ENCODE measurements at places on chromosomes 12 and 14.
A peak's percentile ranks its signal among the peaks of the same experiment; 100 is the strongest.

- no peak for DNase-seq
Measured at GRCh38 chr12:26266881-26267280, 71.5 kb downstream of the SSPN start.

DNA sequence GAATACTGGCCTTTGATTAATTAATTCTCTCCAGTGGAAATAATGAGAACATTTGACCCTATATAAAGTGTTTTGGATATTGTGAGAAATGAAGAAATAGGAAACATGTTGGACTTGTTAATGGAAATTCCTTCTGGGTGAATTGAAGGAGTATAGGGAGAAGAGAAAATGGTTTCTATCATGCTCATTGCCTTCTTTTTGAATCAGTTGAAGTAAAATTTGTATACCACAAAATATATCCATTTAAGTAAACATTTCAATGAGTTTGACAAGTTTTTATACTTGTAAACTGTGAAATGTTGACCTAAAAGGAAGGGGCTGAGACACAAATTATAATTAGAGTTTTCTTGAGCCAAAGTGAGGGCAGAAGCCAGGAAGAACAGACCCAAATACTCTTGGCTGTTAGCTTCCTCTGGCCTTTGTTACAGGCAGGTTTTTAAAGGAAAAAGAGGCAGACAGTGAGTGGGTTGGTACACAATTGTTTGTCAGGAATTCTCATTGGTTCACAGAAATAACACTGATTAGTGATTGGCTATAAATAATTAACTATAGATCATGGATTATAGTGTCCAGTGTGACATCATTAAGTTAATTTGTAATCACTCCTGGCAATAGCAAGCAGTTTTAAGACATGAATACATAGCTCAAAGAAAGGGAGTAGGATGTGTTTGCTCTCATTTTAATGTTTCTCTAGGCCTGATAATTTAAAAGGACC, 826 bp downstream of the ZNF705A start:
- no peak for DNase-seq

DNA sequence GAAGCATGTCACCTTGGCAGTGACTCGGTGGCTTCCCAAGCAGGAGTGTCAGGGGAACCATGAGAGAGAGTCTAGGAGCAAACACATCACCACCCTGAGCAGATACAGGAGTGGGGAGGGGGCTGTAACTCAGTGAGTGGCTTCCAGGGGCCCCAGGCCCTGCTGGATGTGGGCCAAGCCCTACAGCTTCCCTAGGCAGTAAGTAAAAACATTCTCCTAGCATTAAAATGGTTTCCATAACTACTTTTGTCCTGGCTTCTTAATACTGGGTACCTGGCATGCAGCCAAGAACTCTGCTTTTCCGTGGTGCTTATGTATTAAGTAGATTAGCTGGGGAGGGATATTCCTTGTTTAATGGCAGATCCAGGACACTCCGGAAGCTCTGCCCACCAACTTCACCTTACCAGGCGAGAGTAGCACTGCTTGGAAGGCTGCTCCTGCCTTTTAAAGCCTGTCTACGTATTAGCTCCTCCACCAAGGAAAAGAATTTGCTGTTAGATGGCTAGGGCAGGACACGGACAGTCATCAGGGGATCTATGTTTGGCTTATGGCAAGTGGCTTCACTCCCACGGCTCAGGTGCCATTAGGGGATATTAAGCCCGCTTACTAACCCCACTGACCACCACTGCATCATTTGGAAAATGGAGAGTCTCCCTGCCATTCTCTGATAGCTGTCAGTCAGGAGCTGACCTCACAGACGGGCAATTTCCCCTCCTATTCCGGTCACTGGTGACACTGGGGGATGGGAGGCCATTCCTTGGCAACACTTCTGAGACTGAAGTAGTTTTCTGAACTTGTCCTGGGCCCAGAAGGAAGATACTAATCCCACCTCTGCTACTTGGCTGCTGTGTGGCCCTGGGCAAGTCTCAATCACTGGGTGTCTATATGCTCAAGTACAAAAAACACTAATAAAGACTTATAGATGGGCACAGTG, 22.8 kb downstream of the OTUB2 start:
- DNase-seq = peak; percentile 88

DNA sequence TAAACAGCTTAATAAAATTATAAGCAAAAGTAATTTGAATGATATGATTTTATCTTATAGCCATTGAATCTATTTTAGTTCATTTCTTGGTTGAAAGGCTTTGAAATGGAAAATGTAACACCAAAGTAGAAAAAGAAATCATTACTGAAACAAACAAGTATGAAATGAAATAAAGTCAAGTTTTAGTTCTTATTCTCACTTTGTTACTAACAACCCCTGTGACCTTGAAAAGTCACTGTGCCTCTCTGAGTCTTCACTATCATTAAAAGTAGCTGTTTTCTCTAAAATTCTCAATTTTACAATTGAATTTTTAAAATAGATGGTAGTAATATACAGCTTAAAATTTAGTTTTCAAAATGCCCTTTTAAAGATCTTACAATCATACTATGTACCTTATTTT, 32.4 kb upstream of the SLC17A8 start:
- no peak for DNase-seq

DNA sequence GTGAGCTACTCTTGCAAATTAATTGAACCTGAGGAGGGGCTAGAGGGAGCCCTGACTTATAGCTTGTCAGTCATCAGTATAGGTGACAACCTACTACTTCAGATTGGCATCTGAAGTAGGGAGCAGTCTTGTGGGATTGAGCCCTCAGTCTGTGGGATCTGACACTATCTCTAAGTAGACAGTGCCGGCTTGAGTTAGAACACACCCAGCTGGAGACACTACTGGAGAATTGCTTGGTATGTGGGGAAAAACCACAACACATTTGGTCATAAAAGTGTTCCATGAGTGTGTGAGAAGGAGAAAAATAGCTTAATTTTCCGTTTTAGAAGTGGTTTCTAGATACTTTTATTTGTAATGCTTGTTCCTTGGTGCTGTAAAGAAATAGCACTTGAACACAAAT, 30.5 kb upstream of the DDHD1 start:
- DNase-seq = no peak

GRCh38 chr14:27427796-27428195, 830.0 kb upstream of the NOVA1 start:
- DNase-seq = no peak

DNA sequence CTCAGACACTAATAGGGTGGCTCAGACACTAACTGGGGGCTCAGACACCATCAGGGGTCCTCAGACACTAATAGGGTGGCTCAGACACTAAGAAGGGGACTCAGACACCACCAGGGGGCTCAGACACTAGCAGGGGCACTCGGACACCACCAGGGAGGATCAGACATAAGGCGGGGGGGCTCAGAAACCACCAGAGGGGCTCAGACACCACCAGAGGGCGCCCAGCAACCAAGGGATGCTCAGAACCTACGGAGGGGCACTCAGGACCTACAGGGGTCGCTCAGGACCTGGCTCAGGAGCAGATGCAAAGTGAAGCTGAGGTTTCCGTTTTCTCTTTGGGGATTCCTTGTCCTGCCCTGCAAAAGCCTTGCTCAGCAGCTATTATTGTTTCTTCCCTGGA, 448.5 kb downstream of the TMEM121 start:
- DNase-seq = no peak

- no peak for DNase-seq
Measured at GRCh38 chr12:32561931-32562341, 117.2 kb upstream of the DNM1L start.

DNA sequence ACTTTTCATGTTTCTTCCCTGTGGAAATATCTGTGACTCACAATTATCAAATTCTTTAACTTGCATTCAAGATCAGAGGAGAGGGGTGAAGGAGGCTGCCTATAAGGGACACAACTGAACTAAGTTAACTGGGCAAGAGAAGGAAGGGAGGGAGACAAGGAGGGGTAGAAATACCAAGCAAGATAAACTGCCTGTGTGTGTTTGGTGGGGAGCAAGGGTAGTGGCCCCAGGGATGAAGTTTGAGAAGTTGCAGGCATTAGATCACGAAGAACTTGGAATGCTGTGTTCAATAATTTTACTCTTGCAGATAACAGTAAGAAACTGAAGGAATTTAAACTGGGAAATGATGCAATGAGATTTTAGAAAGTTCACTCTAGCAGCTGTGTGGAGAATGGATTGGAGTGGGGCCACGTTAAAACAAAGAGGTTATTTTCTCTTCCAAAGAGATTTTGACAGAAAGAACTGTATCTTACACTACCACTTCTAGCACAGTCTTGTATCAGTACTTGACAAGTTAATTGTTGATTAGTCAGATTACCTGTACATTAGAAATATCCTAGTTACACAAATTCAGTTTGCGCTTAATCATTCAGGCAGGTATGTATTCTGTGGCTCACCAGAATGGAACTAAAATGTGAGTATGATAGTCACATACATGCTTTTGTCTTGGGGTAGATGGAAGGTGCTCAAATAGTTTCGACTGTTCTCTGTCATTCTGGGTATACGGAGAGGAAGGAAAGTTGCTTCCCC, 7.4 kb downstream of the PKP2 start:
- DNase-seq = no peak

GRCh38 chr12:65123435-65124063, 2.4 kb upstream of the WIF1 start:
- DNase-seq = no peak

- no peak for DNase-seq
Measured at GRCh38 chr12:122081697-122082221, 3.2 kb downstream of the MLXIP start.

DNA sequence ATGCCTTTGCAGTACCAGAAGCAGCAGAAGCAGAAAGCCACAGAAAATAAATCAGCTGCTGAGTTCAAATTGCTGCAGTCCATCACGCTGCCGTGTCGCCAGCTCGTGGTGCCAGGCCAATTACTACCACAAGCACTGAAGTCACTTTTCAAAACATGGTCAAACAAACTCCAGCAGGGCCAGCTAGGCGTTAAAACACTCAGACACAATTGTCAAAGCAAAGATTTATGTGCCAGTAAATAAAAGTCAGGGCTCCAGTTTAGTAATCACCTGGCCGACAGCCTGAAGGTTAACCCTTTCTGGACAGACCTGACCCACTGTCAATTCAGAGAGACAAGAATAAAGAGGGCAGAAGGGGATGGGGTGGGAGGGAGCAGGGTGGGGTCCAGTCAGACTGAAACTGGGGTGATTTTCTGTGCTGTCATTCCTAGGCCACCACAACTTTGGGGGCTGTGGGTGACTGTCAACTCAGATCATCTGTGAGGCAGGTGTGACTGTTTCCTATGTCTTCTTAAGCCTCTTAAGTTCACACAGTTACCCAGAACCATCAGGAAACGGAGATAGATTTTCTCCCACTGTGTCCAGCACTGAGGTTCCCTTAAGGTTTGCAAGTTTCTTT, 109.8 kb upstream of the FUT8 start:
- DNase-seq = no peak

DNA sequence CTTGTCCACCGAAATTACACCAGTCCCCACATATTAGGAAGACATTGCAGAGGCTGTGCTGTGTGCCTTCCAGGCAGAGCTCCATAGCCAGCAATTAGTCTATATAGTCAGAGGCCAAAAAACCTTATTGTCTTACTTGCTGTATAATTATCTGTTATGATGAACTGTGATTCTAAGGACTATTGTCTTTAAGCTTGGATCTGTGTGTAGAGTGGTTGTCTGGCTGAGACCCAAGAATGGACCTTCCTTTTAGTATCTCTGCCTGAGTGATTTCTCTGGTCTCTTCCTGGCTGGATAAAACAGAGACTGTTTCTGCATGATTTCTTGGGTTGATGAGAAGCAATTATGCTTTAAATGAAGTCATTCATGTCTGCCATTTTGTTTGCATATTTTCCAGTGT, 465.3 kb downstream of the PRKD1 start:
- DNase-seq = no peak

DNA sequence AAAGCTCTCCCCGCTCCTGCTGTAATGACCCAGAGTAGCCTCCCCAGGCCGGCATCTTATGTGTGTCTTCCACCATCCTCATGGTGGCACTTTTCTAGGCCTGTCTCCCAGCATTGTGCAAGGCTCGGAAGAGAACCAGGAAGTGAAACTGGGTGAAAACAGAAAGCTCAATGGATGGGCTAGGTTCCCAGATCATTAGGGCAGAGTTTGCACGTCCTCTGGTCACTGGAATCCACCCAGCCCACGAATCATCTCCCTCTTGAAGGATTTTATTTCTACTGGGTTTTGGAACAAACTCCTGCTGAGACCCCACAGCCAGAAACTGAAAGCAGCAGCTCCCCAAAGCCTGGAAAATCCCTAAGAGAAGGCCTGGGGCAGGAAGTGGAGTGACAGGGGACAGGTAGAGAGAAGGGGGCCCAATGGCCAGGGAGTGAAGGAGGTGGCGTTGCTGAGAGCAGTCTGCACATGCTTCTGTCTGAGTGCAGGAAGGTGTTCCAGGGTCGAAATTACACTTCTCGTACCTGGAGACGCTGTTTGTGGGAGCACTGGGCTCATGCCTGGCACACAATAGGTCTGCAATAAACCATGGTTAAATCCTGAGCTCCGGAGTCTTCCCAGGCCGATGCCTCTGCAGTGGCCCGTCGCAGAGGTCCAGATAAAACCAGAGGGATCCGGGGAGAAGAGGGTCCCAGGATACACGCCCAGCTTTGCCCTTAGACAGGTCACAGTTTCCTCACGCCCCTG, 15.6 kb downstream of the ACVRL1 start:
- no peak for DNase-seq

DNA sequence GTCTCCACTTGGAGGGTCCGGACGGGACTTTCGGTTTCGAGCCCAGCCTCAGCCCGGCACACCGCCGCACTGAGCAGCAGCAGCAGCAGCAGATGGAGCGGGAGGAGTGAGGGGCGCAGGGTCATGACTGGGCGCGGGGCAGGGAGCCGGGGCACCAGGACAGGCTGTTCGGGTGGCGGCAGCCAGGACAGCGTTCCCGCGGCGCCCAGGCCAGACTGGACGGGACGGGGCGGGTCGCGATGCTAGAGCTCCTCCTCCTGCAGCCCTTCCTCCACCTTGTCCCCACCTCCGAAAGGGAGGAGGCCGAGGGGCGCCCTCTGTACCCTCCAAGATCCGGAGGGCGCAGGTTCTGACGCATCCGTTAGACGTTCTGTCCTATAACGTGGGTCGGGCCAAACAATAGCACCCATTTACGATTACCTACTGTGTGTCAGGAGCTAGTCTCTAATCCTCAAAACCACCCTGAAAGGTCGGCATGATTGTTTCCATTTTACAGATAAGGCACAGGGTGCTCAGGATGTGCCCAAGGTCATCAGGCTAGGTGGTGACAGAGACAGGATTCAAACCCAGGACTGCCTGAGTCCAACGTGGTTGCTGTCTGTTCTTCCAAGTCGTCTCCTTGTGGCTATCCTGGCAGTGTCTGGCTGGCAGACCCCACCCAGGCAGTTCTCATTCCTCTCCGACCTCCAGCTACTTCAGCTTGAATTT, at the start of gene FKBP11:
Gene FKBP11, minus strand, starts transcription at position 189 of the 708 bp plus-strand sequence. Its CDS starts 64 bp downstream, at position 125.
- no peak for DNase-seq

Measured in vagina (tissue), 2 donors.